Umbilical cord (tissue), 2 donors: ENCODE measurements at places on chromosomes 3 and 15.
A peak's percentile ranks its signal among the peaks of the same experiment; 100 is the strongest.

- no peak for DNase-seq
Observed at GRCh38 chr3:108806316-108806715, 16.3 kb upstream of the TRAT1 start.

GRCh38 chr3:122936986-122937385, 90.6 kb downstream of the SEMA5B start:
- DNase-seq: no peak

GRCh38 chr3:121621491-121621890, 28.3 kb downstream of the FBXO40 start:
- no peak for DNase-seq

- DNase-seq: no peak
Observed at GRCh38 chr3:81105789-81106488, 655.5 kb downstream of the GBE1 start.

GRCh38 chr3:56365905-56366640, 102.2 kb downstream of the ERC2 start:
- peak; percentile 44 for DNase-seq

DNA sequence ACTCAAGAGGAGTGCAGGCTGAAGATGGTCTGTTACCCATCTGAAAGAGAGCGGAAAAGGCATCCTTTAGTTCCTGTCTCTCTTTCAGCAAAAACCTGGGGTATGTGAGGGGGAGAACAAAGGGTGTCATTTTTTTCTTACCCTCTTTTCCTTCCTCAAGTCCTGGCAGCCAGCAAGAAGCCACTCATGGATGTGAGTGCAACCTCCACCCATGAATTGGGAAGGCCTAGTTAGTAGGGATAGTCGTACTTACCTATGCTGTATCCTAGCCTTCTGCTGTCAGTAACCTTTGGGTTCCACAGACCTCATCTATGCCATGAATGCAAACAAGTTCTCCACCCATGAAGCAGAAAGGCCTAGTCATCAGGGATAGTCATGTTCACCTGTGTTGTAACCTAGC, 472.8 kb downstream of the ZIC1 start:
- DNase-seq: no peak

- DNase-seq: no peak
Observed at GRCh38 chr3:108053483-108053882, 37.3 kb downstream of the CD47 start.

DNA sequence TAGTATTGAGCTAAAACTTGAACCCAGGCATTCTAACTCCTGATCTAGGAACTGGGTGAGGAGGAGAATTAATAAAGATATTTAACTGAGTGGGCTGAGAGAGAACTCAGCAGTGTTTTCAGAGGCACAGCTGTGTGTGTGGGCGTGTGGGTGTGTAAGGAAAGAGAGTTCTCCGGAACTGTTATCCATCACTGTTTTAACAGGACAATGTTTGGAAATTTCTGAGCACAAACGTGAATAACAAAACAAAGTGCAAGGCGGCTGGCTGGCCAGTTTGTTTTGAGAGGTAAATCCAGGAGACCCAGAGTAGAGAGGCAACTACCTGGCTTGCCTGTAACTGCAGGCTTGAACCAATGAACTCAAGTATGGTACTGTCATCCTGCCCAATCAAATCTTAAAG, 5.0 kb upstream of the PTPN9 start:
- no peak for DNase-seq

DNA sequence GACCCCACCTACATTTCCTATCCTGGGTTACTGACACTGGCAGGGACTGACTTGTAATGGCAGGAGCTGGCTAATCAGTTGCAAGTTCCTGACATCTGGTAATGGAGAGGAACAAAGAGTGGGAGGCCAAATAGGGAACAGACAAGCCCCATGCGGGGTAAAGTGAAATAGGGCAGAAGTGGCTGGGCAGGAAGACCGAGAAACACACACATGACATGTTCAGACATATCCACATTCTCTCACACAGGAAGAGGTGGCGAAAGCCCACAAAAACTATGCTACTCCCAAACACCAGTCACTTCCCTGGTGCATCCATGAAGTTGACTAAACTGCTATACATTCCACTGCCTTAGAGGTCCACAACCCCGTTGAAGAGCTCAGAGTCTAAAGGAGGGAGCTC, 394.1 kb upstream of the TBL1XR1 start:
- peak; percentile 56 for DNase-seq
